ENCODE measurements at places on chromosomes 11 and 22.

GRCh38 chr11:110582728-110583432, 129.4 kb downstream of the ARHGAP20 start:
- no peak for DNase-seq

DNA sequence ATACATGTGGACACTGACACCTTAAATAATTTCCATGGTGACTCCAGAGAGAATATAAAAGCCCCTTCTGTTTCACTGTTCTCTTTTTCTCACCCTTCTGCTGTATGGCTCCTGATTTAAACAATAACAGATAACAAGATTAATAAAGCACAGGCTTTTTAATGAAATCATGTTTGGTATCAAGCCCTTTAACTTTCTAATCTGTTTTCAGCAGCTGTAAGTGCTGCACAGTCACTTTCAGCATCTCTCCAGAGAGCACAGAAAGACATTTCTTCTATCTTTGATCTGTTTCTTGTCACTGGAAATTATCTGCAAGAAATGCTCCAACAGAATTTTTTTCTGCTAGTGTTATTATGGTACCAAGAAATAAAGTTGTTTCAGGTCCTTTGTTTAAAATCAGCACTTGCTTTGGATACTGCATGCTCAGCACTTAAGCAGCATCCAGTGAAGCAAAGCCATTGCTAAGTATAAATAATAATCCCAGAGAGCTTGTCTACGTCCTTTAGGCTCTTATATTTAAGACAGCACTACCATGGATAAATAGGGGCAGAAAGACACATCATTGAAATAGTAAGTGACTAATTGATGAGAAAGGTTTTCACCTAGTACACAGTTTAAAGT, 134.2 kb upstream of the CARD18 start:
- no peak for DNase-seq

DNA sequence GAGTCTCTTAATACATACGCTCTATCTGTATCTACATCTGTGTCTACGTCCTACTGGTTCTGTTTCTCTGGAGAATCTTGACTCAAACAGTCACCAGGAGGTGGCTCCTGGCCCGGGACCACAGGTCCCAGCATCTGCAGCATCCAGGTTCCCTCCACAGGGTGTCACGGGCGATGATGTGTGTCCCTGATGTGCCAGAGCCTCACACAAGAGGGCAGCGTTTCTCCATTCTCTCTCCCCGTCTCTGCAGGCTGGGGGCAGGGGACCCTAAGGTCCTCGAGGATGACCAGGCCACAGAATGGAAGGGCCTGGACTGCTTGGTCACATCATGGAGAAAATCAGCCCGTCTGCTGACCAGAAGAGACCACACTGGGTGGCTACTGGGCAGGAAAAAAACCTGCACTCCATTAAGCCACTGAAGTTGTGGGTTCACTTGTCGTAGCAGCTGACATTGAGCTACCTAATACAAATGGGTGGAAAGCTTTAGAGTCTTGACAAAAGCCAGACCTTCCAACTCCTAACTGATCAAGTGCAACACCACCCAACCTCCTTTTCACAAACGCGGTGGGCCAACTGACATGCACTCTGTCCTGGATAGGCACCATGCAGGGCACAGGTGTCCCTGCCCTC, 392.5 kb downstream of the CTTN start:
- DNase-seq, result no peak

DNA sequence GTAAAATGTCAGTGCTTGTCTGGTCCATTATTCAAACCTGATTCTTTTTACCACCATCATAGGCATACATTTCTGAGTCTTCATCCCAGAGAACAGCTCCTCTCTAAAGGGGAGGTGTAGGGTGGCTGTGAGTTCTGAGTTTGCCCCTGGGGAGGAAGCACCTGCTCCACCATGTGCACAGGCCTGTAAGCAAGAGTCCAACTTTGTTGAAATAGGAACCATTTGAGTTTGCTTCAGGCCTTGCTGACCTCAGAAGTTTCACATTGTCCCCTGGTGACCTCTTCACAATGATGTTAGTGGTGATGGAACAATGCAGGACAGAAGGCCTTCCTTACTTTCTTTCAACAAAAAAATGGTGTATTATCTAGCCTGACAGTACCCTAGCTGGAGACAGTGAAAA, 54.6 kb upstream of the TOP3B start:
- DNase-seq, result no peak

- DNase-seq, result no peak
These were observed 32.3 kb downstream of the C11orf65 start for GRCh38 chr11:108435066-108435465.

- DNase-seq, result no peak
These were observed 9.8 kb downstream of the CHRDL2 start for GRCh38 chr11:74721479-74721835.

- no peak for DNase-seq
These were observed 154.2 kb downstream of the DLG2 start for GRCh38 chr11:85472953-85473352.

GRCh38 chr11:131824771-131825170, 454.4 kb downstream of the NTM start:
- DNase-seq, result no peak

DNA sequence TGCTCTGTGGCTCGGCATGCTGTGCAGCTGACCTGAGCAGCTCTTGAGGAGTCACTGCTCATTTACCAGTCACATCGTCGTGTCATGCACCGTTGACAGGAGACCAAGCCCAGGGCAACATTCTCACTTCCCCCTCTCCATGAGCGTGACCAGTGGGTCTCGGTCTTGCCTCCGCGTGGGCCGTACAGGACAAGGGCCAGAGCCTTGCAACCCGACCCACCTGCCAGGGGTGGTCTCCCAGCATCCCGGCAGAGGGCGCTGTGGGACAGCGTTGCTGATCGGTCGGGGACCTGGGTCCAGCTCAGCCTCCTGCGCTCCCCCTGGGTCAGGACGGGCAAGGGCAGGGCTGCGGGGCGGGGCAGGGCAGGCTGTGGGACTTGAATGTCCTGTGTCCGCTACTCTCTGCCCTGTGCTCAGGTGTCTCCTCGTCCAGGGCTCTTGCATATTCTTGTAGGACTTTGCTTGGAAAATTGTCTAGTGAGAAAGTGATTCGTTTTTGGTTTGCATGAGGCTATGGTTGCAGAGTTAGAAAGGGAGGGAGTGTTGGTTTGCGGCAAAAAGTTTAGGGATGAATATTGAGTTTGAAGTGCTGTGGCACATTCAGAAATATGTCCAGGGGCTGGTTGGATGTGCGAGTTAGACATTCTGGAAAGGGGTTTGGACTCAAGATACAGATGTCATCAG, 16.2 kb downstream of the EIF4G2 start:
- DNase-seq, result peak; percentile 75

GRCh38 chr11:44275961-44276550, 33.9 kb downstream of the ALX4 start:
- no peak for DNase-seq

GRCh38 chr11:61958590-61958989, 8.4 kb downstream of the BEST1 start:
- DNase-seq, result no peak

DNA sequence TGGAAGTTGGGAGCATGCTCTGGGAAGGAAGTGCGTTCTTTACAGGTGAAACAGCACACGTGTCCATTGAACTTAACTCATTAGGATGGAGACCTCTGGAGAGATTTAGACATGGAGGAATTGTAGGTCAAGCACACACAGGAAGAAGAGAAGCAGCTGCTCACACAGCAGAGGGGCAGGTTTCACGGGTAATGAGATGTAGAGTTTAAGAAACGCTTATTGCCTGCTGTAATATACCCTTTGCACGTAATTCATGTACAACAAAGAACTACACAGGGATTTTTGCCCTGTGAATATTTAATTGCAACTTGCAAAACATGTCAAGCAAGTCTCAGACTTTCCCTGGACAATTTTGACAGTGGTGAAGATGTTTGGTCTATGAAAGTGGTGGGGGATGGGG, 508.0 kb downstream of the OPCML start:
- DNase-seq, result no peak

All from substantia nigra (tissue), 51 donors.